ENCODE measurements at places on chromosomes 6 and 20.

GRCh38 chr6:16782278-16782677, 21.0 kb upstream of the ATXN1 start:
- no peak for DNase-seq

DNA sequence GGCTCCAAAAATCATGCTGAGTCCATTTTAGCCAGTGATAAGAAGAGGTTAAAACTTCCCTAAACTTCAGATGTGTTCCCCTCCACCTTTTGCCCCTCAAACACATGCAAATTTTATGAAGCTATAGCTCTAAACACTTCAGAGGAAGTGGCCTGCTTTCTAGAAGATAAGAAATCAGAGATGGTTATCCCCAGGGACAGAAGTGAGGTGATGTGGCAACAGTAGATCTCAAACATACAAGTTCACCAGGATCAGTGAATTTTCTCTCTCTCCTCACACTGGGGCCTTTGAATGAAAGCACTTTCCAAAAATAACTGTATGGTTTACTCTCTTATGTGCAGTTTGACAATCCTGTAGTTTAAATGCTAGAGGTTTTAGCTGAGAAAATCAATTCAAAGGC, 332.0 kb downstream of the BTBD9 start:
- DNase-seq, result no peak

DNA sequence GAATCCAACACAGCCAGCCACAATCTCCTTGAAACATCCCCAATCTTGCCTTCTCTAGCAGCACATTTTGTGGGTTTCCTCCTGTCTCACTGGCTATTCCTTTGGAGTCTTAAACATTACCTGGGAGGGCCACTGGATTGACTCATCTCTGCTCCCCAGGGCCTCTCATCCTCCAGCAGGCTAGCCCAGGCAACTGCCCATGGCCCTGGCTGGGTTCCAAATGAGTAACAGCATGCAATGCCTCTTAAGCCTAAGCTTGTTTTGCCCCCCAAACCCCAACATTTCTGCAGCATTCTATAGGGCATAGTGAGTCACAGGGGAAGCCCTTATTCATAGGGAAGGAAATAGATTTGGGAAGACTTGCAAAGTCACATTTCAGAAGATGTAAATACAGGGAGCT, 204.9 kb downstream of the FOXA2 start:
- DNase-seq, result peak; percentile 35

DNA sequence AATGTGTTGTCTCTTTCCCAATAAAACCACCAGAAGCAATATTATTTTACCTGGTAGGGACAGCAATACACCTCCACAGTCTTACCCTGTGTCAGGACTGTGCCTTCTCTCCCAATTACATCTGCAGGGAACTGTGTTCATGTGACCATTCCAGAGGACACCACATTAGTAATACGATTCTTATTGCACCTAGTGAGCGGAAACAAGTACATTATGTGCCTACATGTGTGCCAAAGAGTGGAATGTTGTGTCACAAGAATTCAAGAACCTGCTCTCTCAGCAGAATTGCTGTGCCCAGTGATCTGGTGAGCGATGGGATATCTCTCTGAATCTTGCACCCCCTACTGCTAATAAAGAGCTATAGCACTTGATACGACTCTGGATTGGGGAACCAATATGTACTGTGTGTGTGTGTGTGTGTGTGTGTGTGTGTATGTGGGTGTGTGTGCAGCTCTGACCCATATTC, 57.4 kb upstream of the FOXC1 start:
- peak; percentile 51 for DNase-seq

DNA sequence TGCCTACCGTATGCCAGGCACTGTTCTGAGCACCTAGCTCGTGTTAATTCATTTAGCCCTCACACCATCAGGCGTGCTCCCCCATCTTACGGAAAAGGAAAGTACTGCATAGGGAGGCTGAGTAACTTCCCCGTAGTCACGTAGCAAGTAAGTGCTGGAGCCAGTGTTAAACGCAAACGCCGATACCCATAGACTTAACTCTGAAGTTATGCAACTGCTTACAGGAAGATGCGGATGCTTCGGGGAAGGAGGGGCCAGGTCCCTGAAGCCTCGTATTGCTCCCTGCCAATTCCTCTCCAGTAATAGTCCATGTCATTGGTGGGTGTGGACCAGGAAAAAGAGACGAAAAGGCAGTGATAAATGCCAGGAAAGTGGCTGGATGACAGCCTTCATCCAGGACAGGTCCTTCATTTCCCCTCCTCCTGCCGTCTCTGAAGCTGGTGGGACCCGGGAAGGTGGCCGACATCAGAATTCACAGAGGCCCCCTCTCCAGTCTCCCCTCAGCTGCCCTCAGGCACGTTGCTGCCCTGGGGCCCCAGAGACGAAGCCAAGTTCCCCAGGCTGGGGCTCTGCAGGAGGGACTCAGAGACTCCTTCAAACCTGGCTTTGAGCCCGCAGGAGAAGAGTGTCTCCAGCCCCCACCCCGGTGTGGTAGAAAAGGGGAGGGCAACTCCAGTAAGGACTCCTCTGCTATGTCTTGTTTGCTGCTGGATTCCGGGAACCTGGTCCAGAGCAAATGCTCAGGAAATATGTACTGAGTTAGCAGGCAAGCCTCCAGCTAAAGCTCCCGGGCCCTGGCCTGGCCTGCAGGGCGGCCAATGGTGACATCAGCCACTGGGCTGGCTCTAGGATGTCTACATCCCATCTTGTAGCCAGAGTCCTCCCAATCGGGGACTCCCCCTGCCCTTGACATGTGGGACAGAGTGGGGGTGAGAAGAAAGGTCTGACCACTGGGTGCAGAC, 37.8 kb downstream of the RAB44 start:
- DNase-seq, result peak; percentile 90

GRCh38 chr6:25177500-25178028, 101.6 kb upstream of the CARMIL1 start:
- DNase-seq, result no peak

GRCh38 chr6:167872538-167873210, 46.0 kb downstream of the AFDN start:
- DNase-seq, result no peak

DNA sequence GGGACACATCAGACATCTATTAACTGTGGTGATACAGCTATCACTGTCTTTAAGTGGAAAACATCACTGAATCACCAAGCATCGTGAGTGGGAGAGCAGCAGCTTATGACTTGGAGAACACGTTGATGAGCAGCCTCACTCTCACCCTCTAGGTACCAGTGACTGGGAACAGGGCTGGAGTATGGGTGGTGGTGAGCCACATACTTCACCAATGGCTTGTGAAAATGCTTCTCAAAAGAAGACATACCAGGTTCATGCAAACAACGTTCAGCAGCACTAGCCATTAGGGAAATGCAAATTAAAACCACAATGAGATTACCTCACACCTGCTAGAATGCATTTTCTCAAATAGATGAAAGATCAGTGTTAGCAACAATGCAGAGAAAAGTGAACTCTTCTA, 25.3 kb downstream of the SNX5 start:
- DNase-seq, result no peak

- peak; percentile 7 for DNase-seq
Observed at GRCh38 chr20:34703424-34704176, 544 bp upstream of the TP53INP2 start.

GRCh38 chr6:87923389-87924050, 124.1 kb upstream of the SPACA1 start:
- DNase-seq, result no peak

GRCh38 chr6:4611429-4612129, 164.6 kb upstream of the CDYL start:
- DNase-seq, result peak; percentile 70

- DNase-seq, result no peak
Observed at GRCh38 chr6:118735320-118735719, 83.9 kb upstream of the CEP85L start.

DNA sequence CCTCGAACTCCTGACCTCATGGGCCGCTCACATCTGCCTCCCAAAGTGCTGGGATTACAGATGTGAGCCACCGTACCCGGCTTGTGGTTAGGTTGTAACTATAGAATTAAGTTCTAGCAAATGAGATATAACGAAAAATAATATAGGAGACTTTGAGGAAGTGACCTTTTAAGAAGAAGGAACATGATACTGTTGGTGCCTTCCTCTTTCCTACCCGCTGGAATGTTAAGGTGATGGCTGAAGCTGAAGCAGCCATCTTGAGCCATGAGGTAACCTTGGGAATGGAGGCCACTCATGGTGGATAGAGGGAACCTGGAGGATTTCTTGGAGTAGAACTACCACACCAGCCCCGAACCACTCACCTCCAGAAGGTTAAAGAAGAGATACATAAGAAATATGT, 48.1 kb upstream of the MDGA1 start:
- no peak for DNase-seq

DNA sequence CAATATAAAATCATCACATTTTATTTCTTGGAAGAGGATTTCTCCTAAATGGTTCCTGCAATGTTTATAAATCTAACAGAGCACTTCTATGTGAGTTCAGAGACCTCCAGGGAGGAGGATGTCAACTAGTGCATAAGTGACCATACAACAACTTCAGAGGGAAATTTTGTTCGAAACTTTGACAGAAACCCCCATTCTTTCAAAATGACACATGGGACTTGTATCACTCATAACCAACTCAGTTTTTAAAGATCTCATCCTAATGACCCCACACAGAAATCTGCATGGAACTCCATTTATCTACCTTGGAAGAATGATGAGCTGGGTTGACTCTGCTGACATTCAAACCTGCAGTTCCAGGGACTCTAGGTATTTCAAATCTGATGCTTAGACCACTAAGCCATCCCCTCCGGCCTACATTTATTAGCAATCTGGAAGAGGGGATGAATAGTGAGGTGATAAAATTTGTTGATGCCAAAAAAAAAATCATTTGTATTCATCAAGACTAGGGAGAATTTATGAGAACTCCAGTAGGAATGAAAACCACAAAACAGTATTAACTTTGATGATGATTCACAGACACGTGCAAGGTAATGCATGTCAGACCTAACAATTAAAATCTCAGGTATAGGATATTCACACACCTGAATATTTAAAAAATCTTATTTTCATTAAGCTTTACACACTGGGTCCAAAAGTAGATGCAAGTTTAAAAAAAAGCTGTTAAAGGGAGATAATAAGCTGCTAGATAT, 153.0 kb downstream of the REV3L start:
- DNase-seq, result no peak

GRCh38 chr6:146864885-146865284, 266.1 kb downstream of the ADGB start:
- DNase-seq, result no peak

- no peak for DNase-seq
Observed at GRCh38 chr6:149903938-149904611, 6.2 kb upstream of the RAET1E start.

DNA sequence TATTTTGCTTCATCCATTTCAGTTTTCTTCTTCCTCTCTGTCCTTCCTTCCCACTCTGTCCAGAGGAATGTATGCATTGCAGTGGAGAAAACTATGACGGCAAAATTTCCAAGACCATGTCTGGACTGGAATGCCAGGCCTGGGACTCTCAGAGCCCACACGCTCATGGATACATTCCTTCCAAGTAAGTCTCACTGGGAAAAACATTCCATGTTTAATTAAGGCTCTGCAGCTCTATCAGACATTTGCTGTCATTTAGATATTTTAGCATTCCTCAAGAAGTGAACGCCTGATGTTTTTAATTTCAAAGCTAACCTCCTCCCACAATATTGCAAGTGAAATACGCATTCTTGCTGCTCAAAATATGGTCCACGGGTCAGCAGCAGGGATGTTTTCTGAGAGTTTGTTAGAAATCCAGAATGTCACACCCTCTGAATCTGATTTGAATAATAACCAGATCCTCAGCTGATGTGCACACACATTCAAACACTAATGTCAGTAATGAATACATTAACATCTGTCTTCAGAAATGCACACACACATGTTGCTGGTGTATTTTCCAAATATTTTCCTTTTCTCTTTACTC, 12.8 kb downstream of the PLG start:
- DNase-seq, result peak; percentile 83

- peak; percentile 21 for DNase-seq
Observed at GRCh38 chr6:293193-294174, 1.2 kb downstream of the DUSP22 start.

- DNase-seq, result peak; percentile 37
Observed at GRCh38 chr20:13723011-13723410, 61.7 kb downstream of the ESF1 start.

DNA sequence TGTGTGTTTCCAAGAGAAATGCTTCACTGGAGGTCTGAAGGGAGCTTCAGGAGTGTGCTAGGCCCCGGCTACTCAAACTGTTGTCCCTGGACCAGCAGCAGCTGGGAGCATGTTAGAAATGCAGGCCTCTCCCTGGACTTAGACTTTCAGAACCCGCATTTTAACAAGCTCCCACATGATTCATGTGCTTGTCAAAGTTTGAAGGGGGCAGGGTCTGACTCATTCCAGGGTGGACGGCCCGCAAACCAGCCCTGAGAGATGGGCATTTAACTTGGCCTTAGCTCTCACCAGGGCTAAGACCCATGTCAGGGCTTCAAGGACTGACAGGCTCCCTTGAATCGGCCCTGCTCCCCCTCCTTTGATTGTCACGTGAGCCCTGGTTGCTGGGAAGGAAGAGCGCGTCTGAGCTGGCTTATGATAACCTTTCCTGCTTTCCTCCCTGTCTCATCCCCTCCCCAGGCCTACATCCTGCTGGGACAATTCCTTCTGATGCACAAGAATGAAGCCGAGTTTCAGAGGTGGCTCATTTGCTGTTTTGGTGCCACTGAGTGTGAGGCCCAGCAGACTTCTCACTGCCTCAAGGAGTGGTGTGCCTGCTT, 35.5 kb downstream of the BANF2 start:
- DNase-seq, result peak; percentile 19

GRCh38 chr6:134314006-134314821, 3.7 kb downstream of the SGK1 start:
- DNase-seq, result no peak

GRCh38 chr20:45229264-45230056, 8.3 kb downstream of the SEMG2 start:
- no peak for DNase-seq
